ENCODE measurements at places on chromosomes 2 and 18.

- no peak for DNase-seq
Observed at GRCh38 chr2:159017837-159018236, 49.4 kb downstream of the TANC1 start.

- DNase-seq: no peak
Observed at GRCh38 chr2:86541334-86541733, 21.9 kb downstream of the CHMP3 start.

DNA sequence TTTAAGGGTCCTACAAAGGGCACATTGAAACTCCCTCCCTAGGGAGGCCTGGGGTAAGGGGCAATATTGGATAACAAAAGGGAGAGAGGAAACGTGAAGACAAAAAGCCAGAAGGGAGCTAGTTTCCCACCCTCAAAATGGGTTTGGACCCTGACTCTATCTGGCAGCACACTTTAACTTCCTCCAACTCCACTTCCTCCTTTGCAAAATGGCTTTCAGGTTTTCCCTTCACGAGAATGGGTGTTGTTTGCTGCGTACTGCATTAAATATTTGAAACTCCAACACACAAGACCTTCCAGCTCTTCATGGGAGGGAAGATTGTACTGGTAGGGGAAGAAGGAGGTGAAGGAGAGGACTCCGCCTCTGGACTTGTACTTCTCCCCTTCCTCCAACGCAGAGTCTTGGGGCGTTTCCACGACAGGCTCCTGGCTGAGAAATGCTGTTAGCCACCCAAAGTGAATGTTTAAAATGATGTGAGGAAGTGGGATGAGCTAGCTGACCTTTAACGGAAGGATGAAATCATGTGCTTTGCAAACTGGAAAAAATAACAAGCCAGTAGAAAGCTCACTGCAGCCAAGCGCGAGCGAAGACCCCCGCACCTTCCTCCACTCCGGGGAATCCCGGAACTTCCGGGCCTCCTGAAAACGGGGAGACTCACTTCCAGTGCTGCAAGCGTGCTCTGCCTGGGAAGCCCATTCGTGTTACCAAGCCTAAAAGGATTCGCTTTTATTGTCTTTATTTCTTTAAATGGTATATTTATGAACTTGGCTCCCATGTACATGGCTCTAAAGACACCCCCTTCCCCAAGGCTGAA is 85.6 kb downstream of the VIT start:
- DNase-seq: no peak

- DNase-seq: no peak
Observed at GRCh38 chr2:177519534-177520115, 127.1 kb downstream of the AGPS start.

DNA sequence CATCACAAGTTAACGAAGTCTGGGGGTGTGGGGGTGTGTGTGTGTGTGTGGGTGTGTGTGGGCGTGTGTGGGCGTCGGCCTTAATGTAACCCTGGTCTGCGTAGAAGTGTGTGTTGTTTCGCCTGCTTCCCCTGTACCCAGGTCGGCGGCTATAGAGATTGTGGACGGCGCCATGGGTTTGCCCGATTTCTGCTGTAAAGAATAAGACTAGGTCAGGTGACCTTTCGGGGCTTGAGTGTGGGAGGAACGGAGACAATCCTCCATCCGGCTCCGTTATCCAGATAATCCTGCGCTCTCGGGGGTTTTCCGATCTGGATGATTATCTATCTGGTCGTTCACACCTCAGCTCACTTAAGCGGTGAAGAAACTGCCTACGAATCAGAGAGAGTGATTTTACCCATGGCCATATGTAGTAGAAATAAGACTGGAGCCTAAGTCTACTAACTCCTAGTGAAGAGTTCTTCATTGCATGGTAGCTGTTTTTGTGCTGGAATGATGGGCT is 543 bp downstream of the HADHB start:
- DNase-seq: peak; percentile 79

- no peak for DNase-seq
Observed at GRCh38 chr2:116098049-116098448, 1655.6 kb downstream of the DPP10 start.

DNA sequence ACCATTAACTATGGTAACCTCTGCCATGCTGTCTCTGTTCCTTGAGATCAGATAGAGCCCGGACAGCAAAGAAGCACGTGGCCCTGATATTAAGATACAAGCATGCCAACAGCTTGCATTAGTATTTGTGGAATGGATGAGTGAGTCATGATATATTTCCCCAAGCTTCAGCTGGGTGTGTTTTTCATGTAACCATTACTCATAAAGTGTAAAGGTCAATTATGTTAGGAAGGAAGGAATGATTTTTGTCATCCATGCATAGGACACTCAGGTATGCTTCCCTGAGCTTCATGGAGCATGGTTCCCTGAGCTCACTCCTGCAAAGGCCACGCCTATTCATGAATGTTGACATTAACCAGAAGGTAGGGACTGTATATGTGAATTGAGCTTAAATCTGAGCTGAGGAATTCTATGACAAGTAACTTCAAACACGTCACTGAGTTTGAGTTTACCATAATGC is 74.6 kb downstream of the ARL4C start:
- DNase-seq: no peak

GRCh38 chr18:6971823-6972478 is 145.6 kb downstream of the LAMA1 start:
- no peak for DNase-seq

DNA sequence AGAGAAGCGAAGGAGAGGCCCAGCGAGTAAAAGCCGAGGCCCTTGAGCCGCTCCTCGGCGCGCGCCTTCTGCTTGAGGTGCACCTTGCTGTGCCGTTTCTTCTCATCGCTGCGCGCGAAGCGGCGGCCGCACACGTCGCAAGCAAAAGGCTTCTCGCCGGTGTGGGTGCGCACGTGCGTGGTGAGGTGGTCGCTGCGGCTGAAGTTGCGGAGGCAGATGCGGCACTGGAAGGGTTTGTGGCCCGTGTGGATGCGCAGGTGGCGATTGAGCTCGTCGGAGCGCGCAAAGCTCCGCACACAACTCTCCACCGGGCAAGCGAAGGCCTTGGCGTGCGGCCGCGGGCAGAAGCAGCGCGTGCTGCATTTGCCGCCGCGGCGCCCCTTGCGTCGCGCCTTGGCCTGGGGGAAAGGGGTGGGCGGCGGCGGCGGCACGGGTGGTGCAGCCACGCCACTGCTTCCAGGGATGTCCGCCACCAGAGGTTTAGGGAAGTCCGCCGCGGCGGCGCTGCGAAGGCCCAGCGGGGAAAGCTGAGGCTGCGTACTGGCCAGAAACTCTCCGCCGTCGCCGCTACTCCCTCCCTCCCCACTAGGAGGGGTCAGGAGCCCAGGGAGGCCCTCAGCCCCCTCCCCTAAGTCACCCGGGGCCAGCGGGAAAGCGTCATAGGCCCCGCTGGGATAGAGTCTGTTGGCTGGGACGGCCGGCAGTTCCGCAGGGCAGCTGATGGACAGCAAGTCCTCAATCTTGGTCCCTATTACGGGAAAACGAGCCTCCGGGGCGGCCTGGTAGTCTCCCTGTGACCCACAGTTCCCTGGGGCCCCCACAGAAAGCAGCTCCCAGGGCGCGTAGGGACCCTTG is 1.7 kb downstream of the EGR4 start:
- DNase-seq: no peak

- DNase-seq: no peak
Observed at GRCh38 chr2:174233771-174234275, 14.5 kb downstream of the OLA1 start.

GRCh38 chr2:44598330-44599119 is 236.8 kb downstream of the CAMKMT start:
- no peak for DNase-seq

DNA sequence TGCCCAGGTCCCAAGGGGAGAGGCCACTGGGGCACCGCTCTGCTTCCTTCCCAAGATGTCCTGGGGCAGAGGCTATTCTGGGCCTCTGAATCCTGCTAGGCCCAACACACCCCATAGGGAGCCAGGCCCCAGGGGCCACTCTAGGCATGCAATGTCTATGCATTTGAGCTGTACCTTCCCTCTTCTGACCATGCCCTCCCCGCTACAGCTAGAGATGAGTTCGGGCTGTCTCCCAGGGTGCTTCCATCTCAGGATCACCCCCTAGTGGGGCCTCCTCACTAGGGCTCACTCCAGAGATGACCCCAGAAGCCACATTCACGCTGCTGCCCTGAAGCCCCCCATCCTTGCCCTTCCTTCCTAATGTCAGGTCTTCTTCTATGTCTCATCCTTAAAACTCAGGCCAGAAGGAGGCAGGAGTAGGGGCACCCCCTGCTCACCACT is 54.4 kb downstream of the TNS1 start:
- no peak for DNase-seq

DNA sequence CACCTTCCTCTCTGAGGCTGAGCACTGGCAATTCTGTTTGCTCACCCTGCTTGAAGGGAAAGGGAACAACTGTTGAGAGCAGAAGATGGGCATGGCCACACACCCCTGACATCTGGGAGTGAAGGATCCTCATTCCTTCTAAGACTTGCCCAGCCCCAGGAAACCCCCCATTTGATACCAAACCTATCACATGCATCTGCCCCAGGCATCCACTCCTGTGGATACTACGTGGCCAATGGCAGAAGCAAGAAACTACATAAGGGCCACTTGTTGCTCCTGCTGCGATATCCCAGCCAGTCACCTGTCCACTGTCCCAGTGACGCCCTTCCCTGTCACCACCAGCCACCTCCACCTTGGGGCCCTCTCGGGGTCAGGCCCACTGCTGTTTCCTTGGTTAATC is 185.2 kb downstream of the SMAD2 start:
- no peak for DNase-seq

Measured in CD8-positive, alpha-beta T cell (primary cell).